Cardiac fibroblast (primary cell): ENCODE measurements at places on chromosomes 13 and 19.

- DNase-seq = no peak
These were observed 80.4 kb downstream of the TSHZ3 start for GRCh38 chr19:31268751-31269383.

DNA sequence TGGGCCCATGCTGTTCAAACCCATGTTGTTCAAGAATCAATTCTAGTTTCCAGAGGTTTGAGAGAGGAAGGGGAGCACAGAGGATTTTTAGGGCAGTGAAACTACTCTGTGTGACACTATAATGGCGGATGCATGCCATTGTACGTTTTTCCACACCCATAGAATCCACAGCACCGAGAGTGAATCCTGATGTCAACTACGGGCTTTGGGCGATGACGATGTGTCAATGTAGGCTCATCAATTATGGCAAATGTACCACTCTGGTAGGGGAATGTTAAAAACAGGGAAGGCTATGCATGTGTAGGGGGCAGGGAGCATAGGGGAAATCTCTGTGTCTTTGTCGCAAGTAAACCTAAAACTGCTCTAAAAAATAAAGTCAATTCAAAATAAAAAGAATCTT, 70.7 kb upstream of the UBAC2 start:
- no peak for DNase-seq

- DNase-seq = no peak
These were observed 31.7 kb downstream of the SPATA13 start for GRCh38 chr13:24192057-24192810.

DNA sequence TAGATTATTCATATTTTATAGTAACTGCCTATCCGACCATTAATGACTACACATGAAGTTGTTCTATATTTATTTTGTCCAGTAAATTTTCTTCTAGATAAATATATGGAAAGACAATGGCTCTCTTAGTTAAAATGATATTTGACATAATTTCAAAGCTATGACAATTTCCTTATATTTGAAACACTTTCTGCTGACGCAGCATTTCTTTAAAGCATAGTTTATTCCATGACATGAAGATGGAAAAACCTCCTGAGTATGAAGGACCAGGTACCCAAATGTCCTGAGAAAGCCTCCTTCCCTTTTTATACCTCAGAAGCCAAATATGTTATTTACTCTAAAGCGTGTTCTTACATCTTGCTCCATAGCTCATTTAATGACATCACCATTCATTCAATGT, 831.6 kb downstream of the EFNB2 start:
- no peak for DNase-seq

- no peak for DNase-seq
These were observed 28.3 kb upstream of the ZNF507 start for GRCh38 chr19:32317086-32317485.

DNA sequence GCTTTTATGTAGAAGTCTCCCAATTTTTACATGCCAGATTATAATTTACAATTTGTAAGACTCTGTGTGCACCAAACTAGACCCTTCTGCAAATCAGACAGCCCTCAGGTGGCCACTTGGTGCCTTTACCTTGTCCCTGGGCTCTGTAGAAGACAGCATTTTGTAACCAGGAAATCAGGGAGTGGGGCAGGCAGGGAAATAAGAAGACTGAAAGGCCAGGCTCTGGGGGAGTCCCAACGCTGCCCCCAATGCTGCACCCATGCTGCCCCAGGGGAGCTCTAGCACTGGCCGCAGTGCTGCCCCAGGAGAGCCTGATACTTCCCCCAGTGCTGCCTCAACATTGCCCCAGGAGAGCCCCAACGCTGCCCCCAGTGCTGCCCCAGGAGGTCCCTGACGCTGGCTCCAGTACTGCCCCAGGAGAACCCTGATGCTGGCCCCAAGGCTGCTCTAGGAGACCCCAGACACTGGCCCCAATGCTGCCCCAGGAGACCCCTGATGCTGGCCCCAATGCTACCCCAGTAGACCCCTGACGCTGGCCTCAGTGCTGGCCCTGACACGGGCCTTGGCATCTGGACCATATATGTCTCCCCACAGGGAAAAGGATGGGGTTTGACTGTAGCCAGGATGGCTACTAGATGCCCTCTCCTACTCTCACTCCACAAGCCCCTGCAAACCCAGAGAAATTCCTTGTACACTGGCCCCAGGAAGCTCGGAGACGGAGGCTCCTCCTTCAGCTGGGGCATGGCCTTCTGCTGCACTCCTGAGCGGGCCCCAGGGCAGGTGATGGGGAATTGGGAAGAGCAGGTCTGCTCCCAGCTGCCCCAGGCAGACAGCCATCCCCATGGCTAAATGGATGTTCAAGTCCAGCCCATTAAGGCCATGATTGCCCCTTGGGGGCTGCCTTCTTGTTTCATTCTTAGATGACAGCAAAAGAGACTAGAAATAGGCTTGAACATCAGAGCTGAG, 23.6 kb downstream of the VSTM2B start:
- no peak for DNase-seq

- DNase-seq = no peak
These were observed 671.5 kb upstream of the PCDH20 start for GRCh38 chr13:62087124-62087523.

DNA sequence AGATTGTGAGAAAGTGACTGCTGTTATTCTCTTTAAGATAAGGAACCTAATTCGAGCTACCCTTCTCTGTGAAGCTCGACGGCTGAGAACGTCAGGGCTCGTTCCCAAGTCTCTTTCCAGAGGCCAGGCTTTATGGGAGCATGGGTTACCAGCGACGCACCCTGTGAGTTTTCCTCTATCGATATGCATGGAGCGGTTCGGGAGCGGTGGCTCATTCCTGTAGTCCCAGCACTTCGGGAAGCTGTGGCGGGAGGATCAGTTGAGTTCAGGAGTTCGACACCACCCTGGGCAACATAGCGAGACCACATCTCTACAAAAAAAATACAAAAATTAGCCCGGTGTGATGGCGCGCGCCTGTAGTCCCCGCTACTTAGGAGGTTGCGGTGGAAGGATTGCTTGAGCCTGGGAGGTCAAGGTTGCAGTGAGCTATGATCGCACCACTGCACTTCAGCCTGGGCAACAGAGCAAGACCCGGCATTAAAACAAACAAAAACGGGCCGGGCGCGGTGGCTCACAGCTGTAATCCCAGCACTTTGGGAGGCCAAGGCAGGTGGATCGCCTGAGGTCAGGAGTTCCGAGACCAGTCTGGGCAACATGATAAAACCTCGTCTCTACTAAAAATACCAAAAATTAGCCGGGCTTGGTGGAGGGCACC, 681 bp upstream of the ZNF606 start:
- peak; percentile 9 for DNase-seq
